ENCODE measurements at places on chromosomes 11 and 22.

GRCh38 chr11:133403900-133404299 is 128.4 kb downstream of the OPCML start:
- peak; percentile 60 for DNase-seq

DNA sequence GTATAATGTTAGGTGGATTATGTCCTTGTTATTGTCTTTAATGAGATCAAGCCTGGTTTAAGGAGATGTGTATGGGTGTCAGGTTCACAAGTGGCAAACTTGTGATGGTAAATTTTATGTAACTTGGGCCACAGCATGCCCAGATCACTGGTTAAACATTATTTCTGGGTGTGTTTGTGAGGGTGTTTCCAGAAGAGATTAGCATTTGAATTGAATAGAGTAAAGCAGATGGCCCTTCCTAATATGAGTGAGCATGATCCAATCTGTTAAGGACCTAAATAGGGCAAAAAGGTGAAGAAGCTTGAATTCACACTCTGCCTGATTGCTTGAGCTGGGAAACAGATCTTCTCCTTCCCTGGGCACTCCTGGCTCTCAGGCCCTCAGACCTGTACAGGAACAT is 20.7 kb downstream of the OR5B21 start:
- no peak for DNase-seq

- no peak for DNase-seq
Observed at GRCh38 chr11:7665473-7666291, 7.6 kb downstream of the CYB5R2 start.

DNA sequence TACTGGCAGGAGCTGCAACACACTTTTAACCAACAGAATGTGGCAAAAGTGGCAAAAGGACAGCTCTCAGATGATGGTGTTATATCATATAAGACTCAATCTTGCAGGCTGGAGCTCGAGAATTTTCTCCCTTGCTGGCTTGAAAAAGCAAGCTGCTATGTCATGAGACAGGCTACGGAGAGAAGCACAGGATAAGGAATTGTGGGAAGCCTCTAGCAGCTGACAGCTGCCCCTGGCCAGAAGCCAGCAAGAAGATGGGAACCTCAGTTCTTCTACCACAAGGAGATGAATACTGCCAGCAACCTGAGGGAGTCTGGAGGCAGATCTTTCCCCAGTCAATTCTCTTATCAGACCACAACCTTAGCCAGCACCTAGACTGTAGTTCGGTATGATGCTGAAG is 24.6 kb downstream of the FXYD6 start:
- DNase-seq, result no peak

GRCh38 chr11:26960281-26960680 is 33.6 kb upstream of the FIBIN start:
- no peak for DNase-seq

DNA sequence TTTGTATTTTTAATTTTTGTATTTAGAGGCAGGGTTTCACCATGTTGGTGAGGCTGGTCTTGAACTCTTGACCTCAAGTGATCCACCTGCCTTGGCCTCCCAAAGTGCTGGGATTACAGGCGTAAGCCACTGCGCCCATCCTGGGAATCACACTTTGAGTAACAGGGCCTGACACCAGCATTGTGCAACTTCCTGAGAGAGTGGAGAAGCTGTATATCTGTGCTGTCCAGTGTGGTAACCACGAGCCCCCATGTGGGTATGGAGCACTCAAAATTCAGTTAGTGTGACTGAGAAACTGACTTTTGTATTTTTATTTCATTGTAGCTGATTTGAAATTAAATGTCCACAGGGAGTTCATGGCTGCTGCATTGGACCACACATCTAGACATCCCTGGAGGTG is 36.2 kb downstream of the MPPED1 start:
- DNase-seq, result no peak
